NCI-H510A treated with DMSO at 0.1 percent for 48 hours (cell line): ENCODE measurements at places on chromosomes 3 and 15.
A peak's percentile ranks its signal among the peaks of the same experiment; 100 is the strongest.

- DNase-seq = no peak
Observed at GRCh38 chr3:49609815-49610214, 55.5 kb downstream of the BSN start.

DNA sequence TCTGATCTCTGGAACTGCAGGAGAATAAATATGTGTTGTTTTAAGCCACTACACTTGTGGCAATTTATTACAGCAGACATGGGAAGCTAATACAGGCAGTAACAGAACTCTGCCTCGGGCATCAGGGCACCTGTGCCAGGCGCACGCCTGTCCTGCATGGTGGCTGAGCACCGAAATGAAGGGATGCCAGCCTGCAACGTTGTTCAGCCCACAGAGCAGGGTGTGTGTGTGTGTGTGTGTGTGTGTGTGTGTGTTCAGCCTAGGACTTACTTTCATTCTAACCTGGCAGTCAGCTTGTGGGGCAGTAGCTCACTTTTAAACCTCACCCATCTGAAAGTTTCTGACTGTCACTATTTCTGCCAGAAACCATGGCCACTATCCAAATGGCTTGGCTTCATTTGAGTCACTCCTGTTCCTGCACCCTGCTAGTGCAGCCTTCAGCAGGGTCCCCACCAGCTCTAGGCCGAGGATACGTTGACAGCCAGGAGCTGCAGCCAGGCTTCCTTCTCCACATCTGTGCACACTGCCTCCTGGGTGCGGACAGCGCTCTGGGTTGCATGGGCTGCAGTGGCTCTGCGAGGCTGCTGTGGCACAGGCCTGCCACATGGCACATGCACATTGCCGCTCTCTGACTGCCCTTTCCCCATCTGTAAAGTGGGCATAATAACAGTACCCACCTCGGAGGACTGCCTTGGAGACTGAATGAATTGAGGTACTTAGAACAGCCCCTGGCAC is 4.5 kb downstream of the UROC1 start:
- DNase-seq = no peak

GRCh38 chr3:147421184-147421912 is 12.2 kb downstream of the ZIC1 start:
- DNase-seq = no peak

- no peak for DNase-seq
Observed at GRCh38 chr3:150972366-150973071, at the start of gene CLRN1. Gene CLRN1, minus strand, starts transcription at chr3:150972727. Its CDS starts 19 bp downstream, at chr3:150972708.

DNA sequence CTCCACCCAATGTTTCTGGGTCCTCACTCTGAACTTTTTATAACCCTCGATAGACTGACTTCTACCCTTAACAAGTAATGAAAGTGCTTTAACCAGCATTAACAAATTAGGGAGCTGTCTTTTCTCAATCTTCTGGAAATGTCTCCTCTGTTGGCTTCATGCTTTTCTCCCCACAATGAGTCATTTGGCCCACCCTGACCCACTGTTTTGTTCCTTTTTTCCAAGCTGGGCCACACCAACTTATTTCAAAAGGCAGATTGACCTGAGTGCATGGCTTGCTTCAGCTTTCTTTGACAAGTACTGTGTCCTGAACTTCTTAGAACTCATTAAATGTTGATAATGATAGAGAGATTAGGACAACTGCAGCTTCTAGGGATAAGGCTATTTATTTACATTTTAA is 199.6 kb upstream of the SEMA6D start:
- no peak for DNase-seq

DNA sequence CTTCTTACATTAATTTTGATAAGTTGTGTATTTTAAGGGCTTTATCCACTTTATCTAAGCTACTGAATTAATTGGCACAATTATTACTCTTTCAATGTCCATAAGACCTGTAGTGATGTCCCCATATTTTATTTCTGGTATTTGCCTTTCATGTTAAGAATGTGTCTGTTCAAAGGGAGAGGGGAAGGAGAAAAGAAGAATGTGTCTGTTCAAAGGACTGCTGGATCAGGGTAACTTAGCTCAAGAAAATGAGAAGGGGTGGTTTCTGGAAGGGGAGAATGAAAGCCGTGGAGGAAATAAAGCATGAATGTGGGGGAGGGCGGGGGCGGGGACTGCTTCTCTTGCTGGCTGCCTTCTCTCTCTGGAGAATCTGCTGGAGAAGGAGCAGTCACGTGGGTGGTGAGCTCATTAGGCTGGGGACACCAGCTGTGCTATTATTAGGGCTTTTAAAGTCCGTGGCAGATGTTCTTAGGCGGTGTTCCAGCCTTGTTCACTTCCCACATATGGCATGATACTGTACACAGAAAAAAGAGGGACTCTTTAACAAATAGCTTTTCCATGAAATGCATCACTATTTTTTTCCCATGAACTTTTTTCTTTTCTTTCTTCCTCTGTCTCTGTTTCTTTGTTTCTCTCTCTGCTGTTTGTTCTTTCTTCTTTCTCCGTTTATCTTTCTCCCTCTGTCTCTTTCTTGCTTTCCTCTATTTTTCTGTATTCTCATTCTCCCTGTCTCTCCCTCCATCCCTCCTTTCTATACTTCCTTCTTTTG is 63.7 kb upstream of the ULK4 start:
- DNase-seq = peak; percentile 76

GRCh38 chr15:79615754-79616153 is 183.6 kb downstream of the MINAR1 start:
- DNase-seq = no peak

- DNase-seq = peak; percentile 22
Observed at GRCh38 chr3:12479919-12480427, 4.3 kb upstream of the TSEN2 start.
